ENCODE measurements at places on chromosomes 13 and 19. TPM values are rescaled to one million over a fixed set of nuclear protein-coding genes. Genes with fewer than 3 reads are reported as not detected.

DNA sequence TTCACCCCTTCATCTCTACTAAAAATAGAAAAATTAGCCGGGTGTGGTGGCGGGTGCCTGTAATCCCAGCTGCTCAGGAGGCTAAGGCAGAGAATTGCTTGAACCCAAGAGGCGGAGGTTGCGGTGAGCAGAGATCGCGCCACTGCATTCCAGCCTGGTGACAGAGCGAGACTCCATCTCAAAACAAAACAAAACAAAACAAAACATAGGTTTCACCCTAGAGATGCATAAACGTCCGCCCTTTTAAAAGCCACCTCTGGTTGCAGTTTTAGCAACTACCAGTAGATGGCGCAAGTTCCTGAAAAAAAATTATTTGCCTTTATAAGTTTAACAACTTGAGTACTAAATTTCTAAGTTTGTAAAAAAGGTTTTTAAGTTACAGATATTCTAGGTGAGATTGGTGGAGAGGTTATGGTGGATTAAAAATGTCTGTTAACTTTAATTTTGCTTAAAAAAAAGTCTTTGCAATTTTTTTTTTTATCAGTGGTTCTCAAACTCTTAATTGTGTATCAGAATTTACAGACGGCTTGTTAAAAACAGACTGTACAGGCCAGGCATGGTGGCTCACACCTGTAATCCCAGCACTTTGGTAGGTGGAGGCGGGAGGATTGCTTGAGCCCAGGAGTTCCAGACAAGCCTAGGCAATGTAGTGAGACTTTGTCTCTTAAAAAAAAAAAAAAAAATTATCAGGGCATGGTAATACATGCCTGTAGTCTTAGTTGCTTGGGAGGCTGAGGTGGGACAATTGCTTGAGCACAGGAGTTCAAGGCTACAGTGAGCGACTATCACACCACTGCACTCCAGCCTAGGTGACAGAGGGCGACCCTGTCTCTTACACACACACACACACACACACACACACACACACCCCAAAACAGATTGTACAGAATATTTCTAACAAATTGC, 42.1 kb downstream of the NAA16 start:
- DNase-seq = no peak

The CD320 gene
- 34.5 TPM for total RNA-seq

GRCh38 chr13:53206455-53206854, 177.8 kb downstream of the OLFM4 start:
- DNase-seq = no peak

DNA sequence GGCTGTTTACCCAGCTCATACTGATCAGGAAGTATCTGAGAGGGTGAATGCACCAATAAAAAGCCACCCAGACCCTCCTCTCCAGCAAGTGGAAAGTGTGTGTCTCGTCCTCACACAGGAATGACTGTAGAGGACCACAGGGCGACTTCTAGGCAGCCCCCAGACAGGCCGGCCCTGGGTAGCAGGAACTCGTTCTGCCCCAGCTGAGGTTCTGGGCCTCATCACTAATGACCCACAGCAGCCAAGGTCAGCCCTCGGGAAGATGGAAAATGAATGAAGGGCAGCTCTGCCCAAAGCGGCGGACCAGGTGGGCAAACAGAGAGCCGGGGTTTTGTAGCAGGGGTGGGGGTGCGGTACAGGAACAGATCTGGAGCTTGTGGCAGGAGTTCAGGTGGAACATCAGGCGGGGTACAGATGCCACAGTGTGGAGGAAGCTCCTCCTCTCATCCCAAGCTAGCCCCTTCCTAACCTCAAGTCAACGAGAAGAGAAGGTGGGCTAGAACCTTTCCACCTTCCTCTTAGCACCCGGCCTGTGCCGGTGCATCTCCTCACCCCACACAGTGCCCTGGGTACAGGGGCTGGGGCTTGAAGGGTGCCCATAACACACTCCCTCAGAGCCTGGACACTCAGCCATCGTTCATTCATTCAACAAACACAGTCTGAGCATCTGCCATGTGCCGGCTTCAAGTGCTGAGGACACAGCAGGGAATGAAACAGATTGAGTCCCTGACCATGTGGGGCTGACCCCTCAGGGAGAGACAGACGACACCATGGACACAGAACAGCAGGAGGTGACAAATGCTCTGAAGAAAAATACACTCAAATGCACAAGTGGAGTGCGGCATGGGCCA, 36.2 kb downstream of the RFX2 start:
- DNase-seq = no peak

- DNase-seq = no peak
Measured at GRCh38 chr13:65650321-65650720, 1579.8 kb downstream of the PCDH9 start.

DNA sequence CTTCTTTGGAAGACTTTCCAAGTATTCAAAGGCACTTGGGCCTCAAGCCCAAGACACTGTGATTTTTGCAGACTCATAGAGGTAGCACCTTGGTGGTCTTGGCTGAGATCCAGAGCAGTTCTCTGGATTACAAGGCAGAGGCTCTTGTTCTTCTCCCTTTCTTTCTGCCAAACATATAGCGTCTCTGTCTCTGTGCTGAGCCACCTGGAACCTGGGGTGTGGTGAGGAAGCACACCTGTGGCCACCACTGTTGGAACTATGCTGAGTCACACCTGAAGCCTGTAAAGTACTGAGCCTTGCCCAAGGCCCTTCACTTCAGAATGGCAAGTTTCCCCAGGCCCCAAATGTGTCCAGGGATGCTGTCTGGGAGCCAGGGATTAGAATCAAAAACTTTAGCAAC, 127.5 kb downstream of the FREM2 start:
- DNase-seq = no peak

The OR4F17 gene
- total RNA-seq = not detected

- no peak for DNase-seq
Measured at GRCh38 chr13:80274643-80275042, 66.3 kb downstream of the SPRY2 start.

- peak; percentile 98 for DNase-seq
Measured at GRCh38 chr19:44401139-44402115, at the start of gene ZNF285. Gene ZNF285 (minus strand): TSS chr19:44401608. CDS start chr19:44397213, 4,395 bp downstream.

DNA sequence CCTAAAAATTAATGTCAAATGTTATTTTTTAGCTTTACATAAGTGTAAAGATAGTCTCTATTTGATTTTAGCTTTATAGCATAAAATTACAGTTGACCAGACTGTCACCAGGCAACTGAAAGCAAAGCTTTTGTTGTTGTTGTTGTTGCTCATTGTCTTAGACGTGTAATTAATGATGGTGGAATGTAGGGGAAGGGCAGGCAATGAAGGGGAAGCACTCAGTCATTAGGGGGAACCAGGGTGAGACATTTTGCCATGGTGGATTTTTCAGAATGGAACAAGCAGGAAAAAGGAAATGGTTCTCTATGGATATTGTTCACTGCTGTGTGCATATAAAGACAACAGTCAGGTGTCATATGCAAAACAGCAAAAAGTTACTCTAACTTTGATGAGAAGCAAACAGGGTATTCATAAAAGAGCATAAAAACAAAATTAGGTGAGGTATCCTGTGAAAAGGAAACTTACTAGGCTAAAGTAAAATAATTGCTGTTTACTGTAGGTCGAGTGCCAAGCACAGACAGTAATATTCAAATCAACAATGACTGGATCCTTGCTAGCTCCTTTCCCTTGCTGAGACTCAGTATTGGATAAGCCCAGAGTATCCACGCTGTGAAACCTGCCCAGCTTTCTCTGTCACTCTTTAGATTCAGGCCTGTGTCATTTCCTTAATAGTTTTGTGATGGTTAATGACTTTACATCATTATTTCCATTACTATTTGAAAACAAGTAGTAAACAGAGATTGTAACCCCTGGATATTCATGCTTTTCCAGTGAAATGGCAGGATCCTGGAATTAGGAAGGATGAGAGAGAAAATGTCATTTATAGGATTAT, 110.5 kb downstream of the LRCH1 start:
- no peak for DNase-seq

The ZIK1 gene
- total RNA-seq = 3.8 TPM

GRCh38 chr13:42656958-42657357, 83.0 kb downstream of the TNFSF11 start:
- no peak for DNase-seq

- no peak for DNase-seq
Measured at GRCh38 chr19:34997071-34997617, 3.0 kb upstream of the GRAMD1A start.

All from Right ventricle myocardium superior (tissue), 1 donor.